NCI-H1417 treated with DMSO at 0.1 percent for 48 hours (cell line): ENCODE measurements at places on chromosomes 7 and 10.
A peak's percentile ranks its signal among the peaks of the same experiment; 100 is the strongest.

GRCh38 chr7:140726281-140726680, 29.8 kb downstream of the NDUFB2 start:
- DNase-seq, result no peak

DNA sequence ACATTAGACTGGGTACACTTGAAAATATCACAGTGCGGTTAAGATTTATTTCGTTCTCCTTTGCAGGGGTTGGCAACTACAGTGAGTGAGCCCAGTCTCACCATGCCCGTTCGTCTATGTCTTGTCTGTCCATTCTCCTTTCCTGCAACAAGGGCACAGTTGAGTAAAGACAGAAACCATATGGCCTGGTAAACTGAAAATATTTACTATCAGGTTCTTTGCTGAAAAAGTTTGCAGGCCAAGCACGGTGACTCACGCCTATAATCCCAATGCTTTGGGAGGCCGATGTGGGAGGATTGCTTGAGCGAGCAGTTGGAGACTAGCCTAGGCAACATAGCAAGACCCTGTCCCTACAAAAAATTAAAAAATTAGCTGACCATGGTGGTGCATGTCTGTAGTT, 11.4 kb upstream of the KCTD7 start:
- DNase-seq, result no peak

DNA sequence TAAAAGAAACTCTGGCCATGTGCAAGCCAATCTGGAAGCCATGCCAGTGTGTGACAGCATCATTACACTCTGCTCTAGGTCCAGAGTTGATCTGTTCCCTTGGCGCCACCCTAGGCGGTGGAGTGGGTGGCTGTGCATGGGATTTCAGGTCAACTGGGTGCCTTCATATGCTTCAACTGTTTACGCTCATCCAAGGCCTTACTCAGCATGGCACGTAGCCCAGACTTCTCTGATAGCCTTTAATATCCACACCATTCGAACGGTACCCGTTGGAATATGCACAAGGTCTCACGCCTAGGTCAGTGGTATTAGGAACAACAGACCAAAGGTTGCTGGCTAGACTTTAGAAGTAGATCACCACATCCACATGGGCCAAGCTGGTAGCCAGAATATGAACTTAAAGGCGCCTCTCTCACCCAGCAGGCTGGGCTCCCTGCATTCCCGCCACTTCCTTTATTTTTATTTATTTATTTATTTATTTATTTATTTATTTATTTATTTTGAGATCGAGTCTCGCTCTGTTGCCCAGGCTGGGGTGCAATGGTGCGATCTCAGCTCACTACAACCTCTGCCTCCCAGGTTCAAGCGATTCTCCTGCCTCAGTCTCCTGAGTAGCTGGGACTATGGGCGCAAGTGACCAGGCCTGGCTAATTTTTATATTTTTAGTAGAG, 18.7 kb upstream of the ACHE start:
- DNase-seq, result no peak

GRCh38 chr7:33841705-33842129, 63.6 kb upstream of the BMPER start:
- DNase-seq, result peak; percentile 46

GRCh38 chr7:111098011-111098925, 7.3 kb downstream of the LRRN3 start:
- no peak for DNase-seq

GRCh38 chr7:104358446-104359132, 30.2 kb downstream of the LHFPL3 start:
- no peak for DNase-seq

DNA sequence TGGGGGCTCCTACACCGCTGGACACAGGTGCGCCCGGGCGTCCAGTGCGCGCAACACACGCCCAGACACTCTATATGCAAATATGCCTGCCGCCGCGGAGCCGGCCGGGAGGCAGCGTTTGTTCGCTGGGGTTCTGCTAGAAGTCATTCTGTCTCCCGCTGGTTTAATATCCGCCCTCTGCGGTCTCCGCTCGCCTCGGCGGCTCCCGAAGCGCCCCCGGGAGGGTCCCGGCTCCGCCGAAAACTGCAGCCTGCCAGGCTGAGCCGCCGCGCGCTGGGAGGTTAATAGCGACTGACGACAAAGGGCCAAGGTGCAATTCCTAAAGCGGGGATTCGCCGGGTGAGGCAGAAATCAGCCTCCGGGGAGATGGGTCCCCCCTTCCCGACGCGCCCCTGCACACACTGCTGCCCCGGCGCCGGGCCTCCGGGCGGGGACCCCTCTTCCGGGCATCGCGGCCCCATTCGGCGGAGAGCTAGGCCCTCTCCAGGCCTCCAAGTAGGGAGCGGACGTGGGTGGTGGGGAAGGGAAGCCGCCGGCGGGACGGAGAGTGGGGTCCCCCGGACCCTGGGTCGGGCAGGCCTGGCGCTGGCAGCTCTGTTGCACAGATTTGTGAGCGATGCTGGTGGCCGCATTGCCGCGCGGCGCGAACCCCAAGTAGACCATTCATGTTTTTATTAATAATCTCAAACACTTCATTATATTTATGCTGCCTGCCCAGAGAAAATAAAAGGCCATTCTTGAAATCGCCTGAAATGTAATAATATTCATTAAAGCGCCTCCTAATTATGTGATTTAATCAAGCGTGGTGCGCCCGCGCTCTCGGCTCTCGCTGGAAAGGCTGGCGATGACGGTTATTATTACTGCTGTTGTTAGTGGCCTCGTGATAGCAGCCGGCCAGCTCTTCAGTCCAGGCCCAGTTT, 9.1 kb downstream of the EN2 start:
- peak; percentile 28 for DNase-seq

- no peak for DNase-seq
These were observed 79.9 kb upstream of the THSD7A start for GRCh38 chr7:11911900-11912299.

GRCh38 chr10:96863922-96864543, 31.9 kb downstream of the LCOR start:
- no peak for DNase-seq

- DNase-seq, result no peak
These were observed 28.2 kb downstream of the GPRIN2 start for GRCh38 chr10:46528171-46528671.

GRCh38 chr10:78507510-78508160, 474.0 kb downstream of the RPS24 start:
- DNase-seq, result no peak

- no peak for DNase-seq
These were observed 64.6 kb downstream of the WDR37 start for GRCh38 chr10:1120801-1121211.

DNA sequence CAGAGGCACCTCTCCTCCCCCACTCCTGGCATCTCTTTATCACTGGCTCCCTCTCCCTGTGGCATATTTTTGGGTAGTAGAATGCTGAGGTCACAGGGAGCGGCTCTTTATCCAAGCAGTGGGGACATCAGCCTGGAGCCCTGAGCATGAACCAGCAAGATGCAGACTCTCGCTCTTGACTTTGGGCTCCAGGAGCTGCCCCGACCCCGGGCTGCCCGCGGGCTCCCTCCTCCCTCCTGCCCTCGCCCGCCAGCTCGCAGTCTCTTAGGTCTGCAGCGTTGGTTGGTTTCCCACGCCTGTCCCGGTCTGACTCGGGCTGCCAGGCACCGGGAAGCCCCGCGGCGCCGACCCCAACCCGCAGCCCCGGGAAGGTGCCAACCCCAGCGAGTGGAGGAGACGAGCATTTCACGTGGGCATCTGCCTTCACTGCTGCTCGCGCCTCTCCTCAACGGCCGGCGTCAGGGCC, 1.3 kb downstream of the INSYN2A start:
- no peak for DNase-seq

DNA sequence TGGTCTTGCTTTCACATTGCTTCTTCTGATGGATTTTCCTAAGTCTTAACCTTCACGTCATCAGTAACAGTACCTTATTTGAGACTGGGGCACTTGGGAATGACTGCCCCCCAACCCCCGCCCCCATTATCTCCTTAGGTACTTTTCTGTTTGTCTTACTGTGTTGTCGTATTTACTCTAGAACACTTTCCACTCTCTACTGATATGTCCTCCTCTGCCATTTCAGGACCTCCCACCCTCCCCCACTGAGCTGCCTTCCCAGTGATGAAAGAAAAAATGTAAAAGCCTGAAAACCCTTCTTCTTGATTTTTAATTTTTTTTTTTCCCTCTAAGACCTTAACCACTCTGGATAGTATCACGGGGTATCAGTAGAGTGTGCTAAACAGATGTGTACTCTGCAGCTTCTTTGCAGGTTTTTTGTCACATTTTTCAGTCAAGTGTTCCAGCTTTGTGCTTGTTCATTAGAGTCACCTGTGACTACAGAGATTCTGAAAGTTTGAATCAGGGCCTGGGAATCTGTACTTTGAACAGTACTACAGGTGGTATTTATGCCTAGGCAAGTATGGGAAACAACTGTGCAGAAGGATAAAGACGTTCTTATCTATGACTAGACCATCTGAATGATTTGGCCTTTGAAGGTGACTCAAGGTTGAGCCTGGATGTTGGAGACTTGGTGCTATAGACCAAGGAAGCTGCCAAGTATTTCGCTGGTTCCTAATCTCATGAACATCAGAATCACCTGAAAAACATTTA, 8.3 kb downstream of the CALU start:
- no peak for DNase-seq

GRCh38 chr10:101136007-101136707, 5.1 kb downstream of the TLX1 start:
- no peak for DNase-seq

DNA sequence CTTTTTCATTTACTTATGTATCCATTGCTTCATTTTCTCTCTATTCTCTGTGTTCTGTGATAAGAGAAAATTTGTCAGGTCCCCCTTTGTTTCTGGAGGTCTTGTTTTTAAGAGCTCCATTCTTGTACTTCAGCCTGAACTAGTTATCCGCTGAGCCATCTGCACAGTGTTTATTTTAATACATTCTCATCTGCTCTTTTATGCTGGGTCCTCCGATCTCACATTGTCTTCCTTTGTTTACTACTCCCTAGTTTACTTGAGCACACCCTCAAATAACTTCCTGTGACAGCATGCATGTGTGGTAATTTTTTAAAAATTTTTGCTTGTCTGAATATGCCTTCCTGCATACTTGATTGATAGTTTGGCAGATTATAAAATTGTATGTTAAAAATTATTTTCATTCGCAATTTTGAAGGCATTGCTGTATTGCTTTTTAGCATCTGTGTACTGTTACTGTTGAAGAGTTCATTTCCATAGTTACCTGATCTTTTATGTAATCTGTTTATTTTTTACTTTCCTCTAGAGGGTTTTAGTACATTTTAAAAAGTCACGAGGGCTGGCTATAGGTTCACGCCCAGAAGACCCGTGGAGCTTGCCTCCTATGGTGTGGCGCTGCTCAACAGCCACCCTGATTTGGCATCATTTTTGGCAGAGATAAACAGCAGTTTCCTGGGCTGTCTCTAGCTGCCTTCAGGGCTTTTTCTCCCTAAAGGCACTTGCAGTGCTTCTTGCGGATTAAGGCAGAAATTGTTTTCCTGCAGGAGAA, 31.9 kb downstream of the RSBN1L start:
- DNase-seq, result peak; percentile 12

GRCh38 chr7:141409801-141410329, 141.3 kb upstream of the AGK start:
- DNase-seq, result no peak

GRCh38 chr10:125739994-125740679, 20.6 kb downstream of the EDRF1 start:
- no peak for DNase-seq

DNA sequence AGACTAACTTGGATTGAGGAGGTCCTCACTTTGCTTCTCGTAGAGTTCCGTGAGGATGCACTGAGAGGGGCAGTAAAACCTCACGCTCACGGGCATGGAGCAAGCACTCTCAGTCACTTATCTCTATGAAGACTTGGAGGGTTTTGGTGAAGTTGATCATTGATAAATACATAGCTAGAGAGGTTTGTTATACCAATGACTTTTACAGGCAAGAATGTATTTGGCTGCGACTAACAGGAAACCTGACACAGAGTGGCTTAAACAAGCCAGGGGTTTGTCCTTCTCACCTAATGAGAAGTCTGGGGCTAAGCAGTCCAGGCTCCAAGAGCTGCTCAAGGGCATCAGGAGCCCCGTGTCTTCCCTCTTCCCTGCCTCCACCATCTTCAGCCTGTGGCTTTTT, 6.1 kb downstream of the BICC1 start:
- DNase-seq, result no peak

- no peak for DNase-seq
These were observed 34.0 kb downstream of the GPRIN2 start for GRCh38 chr10:46522295-46523118.

GRCh38 chr7:27677912-27678612, 15.4 kb upstream of the HIBADH start:
- DNase-seq, result no peak

- DNase-seq, result no peak
These were observed 52.0 kb downstream of the VWA2 start for GRCh38 chr10:114291076-114291475.

DNA sequence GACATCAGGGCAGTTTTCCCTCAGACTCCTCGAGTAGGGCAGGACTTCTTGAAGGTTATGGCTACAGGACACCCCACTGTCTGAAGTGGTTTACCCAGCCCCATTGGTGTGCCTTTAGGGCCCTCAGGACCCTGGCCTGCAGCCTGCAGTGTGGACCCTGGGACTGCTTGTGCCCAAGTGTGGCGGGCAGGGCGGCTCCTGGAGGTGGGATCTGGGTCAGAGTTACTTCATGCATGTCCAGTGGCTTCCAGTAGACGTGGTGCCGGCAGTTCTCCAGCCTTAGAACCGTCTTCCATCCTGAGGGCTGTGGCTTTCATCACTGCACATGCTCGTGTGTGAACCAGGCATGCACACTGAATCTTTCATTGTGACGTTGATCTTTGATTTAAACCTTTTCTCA, 16.7 kb downstream of the EIF3B start:
- no peak for DNase-seq

DNA sequence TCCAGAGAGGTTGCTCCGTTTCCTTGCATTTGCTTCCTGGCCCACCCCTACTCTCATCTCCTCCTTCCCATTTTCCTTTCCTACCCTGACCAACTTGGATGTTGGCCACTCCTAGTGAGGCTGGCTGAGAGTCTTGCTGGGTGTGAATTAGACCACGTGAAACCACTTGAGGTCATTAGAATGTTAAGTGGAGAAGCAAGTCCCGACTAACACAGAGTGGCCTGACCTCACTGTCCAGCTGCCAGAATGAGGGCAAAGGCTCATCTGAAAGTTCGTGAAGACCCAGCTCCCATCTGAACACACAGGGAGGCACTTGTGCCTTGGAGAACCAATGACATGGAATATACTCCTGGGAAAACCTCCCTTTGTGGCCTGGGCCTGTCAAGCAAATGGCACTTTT, 80.8 kb downstream of the WDR11 start:
- no peak for DNase-seq

GRCh38 chr7:77796960-77797359, 1.3 kb downstream of the TMEM60 start:
- DNase-seq, result no peak

- DNase-seq, result no peak
These were observed 280.2 kb upstream of the CHRM2 start for GRCh38 chr7:136588216-136588615.

- DNase-seq, result no peak
These were observed 976.0 kb downstream of the DNAJB9 start for GRCh38 chr7:109545686-109546085.

DNA sequence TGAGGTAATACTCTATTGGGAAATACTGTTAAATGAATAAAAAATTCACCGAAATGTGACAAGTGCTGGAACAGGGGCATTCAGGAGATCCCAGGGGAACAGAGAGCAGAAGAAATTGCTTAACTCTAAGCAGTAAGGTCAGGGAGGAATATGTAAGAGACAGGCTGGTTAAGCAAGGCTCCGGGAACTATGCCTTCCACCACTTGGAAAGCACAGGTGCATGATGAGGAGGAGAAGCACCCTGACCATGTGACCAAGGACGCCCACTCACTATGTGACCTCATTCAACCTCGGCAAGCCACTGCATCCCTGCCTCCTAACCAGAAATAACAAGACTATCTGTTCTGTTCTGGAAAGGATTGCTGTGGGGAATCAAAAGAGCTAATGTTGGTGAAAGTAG, 218.4 kb downstream of the ELMO1 start:
- DNase-seq, result no peak
